Amniotic stem cell (primary cell): ENCODE measurements at places on chromosomes 1 and 21.

DNA sequence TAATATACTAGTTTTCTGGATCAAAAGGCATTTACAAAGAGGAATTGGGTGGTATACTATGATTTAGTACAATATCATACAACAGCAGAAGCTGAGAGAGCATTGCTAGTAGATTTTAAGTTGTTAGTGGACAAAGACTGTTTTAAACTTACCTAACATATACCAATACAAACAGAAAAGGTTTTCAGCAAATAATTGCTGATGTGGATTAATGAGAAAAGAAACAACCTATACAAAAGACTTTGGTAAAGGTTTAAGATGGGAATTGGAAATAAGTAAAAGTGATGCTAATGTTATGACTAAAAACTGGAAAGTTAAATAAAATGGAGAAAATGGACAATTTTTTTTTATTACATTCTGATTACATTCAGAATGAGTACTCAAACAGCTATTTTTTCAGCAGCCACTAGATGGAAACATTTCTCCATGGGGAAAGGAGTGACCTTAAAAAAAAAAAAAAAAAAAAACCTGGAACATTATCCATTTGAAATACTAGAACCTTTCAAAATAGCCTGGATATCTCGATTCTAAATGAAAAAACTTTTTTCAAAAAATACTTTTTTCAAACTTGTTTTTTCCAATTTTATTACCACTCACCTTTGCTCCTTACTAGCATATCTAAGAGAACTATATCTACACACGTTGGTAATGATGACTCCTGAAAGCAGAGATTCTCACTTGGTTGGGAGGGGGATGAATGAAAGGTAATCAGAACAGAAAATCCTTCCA, 55.4 kb downstream of the EPRS1 start:
- peak; percentile 2 for DNase-seq

DNA sequence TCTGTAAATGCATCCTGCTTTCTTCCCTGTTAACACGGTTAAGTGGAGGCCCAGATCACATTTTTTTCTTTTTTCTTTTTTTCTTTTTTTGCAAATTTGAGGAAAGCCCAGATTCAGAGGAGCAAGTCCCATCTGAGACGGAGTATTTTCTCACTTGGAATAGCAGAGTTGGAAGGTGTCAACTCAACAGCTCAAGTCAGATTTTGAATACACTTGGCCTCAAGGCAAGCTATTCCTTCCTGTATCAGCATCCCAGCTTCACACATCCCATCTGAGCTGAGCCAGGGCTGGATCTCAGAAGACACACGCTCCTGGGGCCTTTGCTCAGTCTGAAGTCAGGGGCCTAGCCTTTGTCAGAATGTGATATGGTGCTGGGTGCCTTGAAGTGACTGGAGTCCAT, 11.5 kb upstream of the TNR start:
- DNase-seq, result no peak

DNA sequence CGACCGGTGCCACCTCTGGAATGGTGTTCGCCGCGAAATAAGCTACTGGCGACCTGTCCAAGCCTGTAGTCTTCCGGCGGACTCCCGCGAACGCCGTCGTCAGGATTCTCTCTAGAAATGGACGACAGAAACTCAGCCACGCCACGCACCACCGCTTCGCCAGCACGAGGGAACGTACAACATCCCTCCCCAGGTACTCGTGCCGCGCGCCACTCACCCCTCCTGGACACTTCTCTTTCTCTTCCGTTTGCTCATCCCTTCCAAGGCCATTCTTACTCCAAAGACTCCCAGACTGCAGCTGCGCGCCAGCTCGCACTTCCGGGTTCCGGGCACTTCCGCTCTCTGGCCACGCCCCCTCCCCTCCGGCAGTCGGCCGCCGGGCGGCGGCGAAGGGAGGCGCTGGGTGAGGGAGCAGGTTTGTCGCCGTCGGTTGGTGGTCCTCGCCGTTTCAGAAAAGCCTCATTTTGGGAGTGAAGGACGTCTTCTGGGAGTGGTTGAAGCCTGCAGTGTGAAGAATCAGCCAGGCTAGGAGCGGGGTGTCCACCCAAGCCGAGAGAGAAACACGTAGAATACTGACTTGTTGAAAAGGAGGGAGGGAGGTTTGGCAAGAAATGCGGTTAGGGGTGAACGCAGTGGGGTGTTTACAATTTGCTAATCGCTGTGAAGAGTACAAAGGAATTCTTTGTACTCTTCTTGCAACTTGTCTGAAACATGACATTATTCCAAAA, at the start of gene RBM34:
Gene RBM34 (minus strand): TSS at position 294 of the 728 bp plus-strand sequence. CDS start 24 bp downstream, at position 270.
- DNase-seq, result peak; percentile 70

- DNase-seq, result no peak
Measured at GRCh38 chr1:15678578-15678977, 5.5 kb upstream of the PLEKHM2 start.

DNA sequence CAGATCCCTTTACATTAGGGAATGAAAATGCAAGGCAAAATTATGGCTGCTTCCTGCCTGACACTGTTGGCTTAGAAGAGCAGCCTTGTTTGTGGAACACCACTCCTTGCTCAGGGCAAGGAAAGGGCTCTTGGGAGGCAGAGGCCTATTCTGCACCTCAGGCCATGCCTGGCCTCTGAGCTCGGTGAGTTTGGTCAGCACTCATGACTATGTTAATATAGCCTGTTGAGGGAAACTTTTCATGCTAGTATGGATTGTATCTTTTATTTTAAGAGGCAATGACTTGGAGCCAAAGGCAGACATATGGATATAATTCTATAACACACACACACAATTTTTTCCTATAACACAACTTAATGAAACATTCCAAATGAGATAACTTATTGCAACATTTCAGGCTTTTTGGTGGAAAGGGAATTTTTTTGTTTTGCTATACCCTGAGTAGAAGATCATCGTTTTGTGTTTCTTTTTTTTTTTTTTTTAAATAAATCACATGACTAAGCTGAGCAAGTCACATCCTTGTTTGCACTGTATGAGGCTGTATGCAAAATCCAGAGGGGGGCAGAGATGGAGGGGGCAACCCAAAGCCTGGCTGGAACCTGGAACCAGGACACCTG, 5.6 kb upstream of the YRDC start:
- no peak for DNase-seq

DNA sequence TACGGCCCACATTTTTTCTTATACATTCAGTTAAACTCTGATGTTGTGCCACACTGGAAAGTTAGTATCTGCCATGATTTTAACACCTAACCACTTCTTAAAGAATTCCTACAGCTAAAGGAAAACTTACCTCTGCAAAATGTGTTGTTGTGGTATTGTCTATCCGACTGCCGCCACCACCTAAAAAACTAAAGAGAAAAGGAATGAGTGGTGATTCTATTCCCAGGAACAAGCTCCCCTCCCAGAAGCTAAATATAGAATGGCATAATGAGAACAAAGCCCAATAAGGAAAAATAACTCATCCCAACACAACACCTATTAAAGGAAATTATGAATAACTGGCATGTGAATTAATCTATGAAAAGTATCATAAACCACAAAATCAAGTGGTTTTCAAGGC, 39.5 kb downstream of the RNF115 start:
- no peak for DNase-seq

DNA sequence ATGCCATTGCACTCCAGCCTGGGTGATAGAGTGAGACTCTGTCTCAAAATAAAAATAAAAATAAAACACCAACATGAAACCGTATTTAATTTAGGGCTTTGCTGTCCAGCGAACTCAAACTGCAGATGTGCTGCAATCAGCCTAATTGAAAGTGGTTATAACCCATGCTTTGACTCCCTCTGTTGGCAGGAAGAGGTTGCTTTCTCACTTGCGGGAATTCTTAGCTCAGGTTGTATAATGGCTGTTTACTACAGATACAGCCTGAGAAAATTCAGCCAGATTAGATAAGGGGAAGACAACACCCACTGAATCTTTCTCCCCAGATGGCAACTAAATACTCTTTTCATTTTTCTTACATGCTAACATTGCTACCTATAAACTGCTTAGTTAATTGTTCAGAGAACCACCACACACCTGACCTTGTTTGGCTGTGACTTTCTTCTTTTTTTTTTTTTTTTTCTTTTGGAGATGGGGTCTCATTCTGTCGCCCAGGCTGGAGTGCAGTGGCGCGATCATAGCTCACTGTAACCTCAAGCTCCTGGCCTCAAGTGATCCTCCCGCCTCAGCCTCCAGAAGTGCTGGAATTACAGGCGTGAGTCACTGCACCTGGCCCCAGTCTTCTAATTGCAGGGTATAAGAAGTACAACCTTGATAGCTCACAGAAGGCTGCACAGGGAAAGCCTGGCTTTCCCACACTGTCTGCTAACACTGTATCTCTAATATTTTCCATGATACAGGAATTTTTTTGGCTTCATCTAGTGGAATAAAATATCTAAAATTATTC, 34.6 kb downstream of the DNTTIP2 start:
- DNase-seq, result peak; percentile 56

GRCh38 chr1:164683235-164683634, 124.3 kb downstream of the PBX1 start:
- no peak for DNase-seq

DNA sequence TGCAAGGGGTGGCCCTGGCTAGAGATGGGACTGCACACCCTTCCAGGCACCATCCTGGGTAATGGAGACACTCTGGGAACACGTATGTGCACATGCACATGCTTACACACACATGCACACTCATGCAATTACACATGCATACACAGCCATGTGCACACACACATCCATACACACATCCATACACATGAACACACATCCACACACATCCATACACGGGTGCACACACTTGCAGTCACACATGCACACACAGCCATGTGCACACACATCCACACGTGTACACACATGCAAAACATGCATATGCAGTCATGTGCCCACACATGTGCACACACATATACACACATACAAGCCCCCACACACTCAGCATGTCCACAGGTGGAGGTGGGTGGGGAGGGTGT, 22.3 kb upstream of the POFUT2 start:
- DNase-seq, result no peak

DNA sequence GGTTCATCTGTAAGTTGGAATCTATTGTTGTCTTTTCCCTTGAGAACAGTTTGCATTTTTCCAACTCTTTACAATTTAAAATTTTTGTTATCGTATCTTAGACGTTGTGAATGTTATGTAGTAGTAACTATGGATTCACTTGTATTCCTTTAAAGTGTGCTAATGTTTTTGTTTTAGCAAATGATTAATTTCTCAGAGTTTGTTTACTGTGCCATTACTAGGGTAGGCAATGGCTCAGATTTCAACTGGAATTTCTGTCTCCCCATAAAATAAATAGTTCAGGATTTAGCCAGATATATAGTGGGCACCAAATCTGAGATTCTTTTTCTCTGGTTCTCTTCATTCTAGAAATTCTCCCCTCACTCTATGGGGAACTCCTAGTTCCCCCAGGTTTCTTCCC, 896.5 kb downstream of the PLA2G4A start:
- no peak for DNase-seq

DNA sequence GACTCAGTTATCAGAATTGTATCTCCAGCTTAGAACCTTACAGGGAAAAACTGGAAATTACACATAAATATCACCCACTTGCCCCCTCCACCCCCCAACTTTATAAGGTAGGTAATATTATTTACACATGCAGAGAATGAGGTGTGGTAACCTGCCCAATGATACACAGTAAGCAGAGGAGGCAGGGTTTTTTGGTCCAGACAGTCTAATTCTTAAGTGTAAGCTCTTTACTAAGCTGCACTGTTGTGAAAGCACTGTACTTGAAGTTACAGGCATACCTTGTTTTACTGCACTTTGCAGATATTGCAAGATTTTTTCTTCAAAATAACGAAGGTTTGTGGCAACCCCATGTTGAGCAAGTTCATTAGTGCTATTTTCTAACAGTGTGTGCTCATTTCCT, 24.8 kb upstream of the MYOCOS start:
- no peak for DNase-seq

GRCh38 chr1:56387071-56387740, 192.2 kb downstream of the PLPP3 start:
- DNase-seq, result no peak

GRCh38 chr21:45471525-45472221, 66.7 kb downstream of the COL18A1 start:
- DNase-seq, result no peak

GRCh38 chr1:170931650-170932049, 3.7 kb upstream of the MROH9 start:
- no peak for DNase-seq

- no peak for DNase-seq
Measured at GRCh38 chr1:220700556-220701179, 10.5 kb downstream of the C1orf115 start.

DNA sequence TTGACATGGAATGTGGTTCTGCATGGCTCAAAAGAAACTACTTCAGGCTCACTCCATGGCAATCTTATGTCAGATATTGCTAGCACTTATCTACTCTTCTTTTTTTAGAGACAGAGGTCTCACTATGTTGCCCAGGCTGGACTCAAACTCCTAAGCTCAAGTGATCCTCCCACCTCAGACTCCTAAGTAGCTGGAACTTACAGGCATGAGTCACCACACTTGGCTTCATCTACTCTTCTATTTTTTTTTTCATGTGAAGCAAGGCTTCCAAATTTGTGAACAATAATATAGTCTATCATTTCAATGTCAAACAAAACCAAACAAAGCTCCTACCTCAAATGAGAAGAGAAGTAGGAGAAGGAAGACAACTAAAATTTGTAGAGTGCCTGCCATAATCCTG, 7.5 kb upstream of the PSEN2 start:
- no peak for DNase-seq

GRCh38 chr1:89986020-89986419, 8.9 kb upstream of the ZNF326 start:
- DNase-seq, result no peak

DNA sequence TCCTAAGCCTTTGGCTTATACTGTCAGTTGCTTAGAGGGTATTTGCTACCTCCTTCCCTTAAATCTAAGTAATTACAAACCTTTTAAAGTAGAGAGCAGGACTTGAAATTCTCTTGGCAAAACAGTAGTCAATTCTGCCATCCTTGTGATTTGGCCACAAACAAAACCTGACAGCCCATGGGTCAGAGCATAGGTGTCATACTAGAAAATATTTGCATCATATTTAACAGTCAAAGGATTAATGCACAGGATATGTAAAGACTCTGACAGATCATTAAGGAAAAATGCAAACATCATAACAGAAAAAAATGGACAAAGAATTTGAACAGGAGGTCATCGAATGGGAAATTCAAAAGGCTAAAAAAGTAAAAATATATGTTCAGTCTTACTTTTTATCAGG, 50.5 kb downstream of the ZFYVE9 start:
- DNase-seq, result no peak

GRCh38 chr1:183901748-183902330, 96.9 kb downstream of the RGL1 start:
- no peak for DNase-seq

GRCh38 chr1:21652101-21652936, 16.8 kb downstream of the RAP1GAP start:
- no peak for DNase-seq

GRCh38 chr21:41321211-41321907, 4.8 kb downstream of the FAM3B start:
- DNase-seq, result no peak
